ENCODE measurements at places on chromosomes 6 and 20. TPM values are rescaled to one million over a fixed set of nuclear protein-coding genes. Genes with fewer than 3 reads are reported as not detected.

DNA sequence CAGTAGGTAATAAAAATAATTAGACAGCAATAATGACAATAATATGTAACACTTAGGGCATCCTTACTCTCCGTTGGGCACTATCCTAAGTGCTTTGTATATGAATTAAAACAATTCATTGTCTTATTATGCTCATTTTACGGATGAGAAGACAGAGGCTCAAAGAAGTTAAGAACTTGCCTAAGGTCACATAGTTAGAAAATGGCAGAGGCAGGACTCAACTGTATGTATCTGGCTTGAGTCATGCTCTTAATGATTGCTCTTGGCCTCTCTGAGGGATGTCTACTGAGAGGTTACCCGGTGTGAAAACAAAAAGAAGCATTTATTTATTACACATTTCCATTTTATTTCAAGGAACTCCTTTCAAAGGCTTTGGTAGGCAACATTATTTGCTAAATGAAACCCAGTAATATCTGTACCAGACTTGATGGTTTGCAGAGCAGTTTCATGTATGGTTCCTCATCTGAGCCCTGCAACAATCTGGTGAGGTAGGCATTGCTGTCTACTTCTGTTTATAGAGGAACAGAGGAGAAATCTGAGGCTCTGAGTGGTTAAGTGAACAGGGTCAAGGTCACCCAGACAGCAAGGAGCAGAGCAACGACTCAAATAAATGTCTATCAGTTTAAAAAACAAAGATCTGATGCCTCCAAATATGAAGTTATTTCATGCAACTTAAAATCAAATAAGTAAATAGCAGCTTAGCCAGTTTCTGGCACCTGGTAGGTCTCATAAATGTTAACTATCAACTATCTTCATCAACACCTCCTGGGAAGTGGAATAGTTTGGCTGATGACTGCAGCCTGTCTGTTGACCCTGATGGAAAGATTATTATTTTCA lies 4.2 kb upstream of the PARD6B start:
- H3K4me3 ChIP-seq, result no peak overlapping the region
- H3K36me3 ChIP-seq, result no peaks in the 10 kb centered on the region
- peaks cover 36% of the 10 kb centered on the region for H3K4me1 ChIP-seq
- H3K27me3 ChIP-seq, result no peaks in the 10 kb centered on the region

DNA sequence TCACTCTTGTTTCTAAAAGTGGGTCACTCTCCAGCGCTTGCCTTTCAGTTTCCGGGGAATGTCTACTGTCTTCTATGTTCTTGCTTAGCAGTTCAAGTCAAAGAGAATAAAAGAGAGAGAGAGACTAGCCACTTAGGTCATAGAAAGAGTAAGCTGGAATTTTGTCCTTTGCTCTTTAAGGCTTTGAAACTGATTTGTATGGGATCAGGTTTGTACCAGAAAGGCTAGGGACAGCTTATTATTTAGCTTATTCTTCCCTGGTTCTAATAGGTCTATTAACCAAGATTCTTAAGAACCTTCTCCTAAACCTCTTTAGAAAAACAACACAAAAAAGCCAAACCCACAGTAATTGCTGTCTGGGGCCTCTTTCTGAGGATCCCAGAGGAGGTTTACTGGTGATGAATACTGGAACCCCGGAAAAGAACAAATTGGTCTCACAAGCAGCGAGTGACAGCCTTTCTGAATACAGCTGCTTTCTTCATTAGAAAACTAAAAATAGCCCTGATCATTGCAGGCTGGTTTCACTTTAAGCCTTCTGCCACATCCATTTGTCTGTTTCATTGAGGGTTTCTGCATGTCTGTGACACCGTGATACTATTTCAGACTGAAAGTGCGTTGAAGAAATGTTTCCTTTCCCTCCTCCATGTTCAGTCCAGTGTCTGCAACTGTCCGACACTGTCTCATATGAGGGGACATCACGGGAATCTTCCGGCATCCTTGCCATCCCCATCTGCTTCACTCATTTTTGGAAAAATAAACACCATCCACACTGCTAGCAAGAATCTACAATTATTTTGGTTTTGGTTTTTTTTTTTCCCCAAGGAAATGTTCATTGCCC lies 75.1 kb upstream of the ATXN1 start:
- no peaks in the 10 kb centered on the region for H3K4me1 ChIP-seq
- H3K27me3 ChIP-seq, result no peaks in the 10 kb centered on the region
- H3K27ac ChIP-seq, result peak overlapping the region; percentile 54
- no peak overlapping the region for H3K4me3 ChIP-seq

DNA sequence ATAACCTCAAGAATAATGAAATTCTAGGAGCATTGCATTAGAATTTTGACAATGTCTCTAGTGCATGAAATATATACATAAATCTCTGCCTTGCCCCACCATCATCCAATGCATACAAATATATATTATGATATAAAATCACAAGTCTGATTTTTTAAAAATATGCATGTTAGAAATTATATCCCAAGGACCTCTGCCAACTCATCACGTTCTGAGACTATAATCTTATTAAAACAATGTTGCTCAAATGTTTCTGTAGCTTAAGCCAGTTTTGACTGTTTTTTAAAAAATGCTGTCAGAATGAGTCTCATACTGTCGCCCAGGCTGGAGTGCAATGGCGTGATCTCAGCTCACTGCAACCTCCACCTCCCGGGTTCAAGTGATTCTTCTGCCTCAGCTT lies 287.0 kb upstream of the SOX4 start:
- no peaks in the 10 kb centered on the region for H3K36me3 ChIP-seq
- H3K4me3 ChIP-seq, result no peak overlapping the region
- H3K27me3 ChIP-seq, result no peaks in the 10 kb centered on the region
- no peak overlapping the region for H3K27ac ChIP-seq
- H3K4me1 ChIP-seq, result no peaks in the 10 kb centered on the region

DNA sequence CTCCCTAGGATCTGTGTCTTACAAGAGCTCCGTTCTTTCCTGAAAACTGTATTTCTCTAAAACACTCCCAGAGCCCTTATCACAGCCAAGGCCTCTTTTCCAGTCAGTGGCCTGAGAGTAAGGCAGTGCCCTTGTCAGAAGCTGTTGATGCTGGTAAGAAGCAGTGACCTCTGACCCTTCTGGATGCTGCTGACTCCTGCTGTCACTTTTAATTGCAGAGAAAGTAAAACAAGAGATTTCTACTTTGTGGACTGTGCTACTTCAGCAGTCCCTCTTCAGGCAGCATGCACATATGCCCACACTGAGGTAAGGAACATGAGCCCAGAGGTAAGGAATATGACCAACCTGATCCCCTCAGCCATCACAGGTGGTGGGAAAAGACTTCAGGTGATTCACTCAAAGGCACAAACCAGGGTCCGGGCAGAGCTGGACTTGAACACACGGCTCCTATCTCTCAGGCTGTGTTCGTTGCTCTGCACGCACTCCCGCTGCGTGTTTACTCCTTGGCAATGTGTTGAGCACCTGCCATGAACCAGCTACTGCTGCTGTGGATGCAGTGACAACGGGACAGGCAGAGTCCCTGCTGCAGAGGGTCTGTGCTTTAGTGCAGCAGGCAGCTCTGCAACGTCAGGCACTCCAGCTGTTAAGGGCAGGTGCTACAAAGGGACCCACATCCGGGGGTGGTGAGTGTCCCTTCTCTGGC lies 201.9 kb upstream of the CST7 start:
- H3K4me1 ChIP-seq, result no peaks in the 10 kb centered on the region
- no peak overlapping the region for H3K4me3 ChIP-seq
- H3K27me3 ChIP-seq, result no peaks in the 10 kb centered on the region
- DNase-seq, result no peak

DNA sequence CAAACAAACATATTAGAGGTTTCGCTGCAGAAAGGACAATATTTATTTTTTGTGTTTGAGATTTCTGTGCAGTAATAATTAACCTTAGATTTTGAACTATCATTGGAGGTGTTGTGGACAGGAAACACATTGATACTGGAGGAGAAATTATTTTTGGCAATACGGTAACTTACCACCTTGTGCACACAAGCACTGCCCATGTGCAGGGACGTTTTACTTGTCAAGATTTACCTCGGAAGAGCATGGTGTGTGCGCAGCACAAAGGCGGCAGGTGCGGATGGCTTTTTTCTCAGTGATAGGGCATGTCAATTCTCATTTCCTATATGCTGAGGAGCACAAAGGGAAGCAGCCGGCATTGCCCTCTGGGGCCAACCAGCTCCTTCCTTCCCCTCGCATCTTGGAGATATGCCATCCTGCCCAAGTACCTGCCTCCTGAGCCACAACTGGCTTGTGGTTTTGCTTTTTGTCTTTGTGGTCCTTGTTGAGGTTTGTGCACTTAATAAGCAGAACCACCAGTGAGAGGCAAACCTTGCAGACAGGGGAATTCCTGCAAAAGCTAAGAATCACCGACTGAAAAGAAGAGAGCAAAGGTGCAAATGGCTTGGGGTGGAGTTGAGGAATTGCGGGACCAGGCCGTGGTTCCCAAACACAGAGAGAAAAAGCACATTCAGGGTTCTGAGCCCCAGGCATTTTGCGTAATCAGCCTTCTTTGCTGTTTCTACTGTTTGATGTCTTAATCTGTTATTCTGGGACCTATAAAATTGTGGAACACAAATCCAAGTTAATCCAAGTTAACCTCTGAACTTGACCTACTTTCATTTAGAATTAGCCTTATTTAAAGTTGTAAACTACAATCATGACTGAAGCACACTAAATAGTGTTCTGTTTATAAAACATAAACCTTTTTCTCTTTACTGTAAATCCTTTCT lies 21.9 kb downstream of the SAMD5 start:
- H3K36me3 ChIP-seq, result no peaks in the 10 kb centered on the region
- no peak overlapping the region for H3K27ac ChIP-seq
- no peaks in the 10 kb centered on the region for H3K27me3 ChIP-seq

DNA sequence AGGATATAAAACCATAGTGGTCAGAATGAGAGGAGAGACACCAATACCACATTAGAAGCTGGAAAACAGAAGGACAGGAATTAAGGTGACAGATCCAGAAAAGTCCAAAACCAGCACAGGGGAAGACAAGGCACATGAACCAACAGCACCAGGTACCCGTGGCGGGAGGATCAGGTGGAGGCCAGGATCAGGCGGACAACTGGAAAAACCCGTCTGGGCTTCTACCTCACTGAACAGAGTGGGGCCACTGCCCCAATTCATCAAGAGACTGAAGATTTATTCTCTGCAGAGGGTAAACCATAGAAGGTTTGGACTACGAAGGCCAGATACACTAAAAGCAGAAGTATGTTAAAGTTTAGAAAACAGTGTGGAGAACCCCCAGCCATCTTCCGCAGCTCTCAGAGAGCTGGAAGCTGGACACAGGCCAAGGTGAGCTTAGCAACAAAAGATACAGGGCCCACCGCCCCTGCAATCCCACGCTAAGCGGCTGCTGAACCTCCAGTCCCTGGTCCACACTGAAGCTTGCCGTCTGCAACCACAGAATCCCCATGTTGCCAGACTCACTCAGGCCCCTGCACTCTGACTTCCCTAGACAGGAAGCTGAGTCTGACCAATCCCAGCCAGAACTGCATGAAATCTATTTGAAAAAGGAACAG lies 29.9 kb downstream of the ABHD12 start:
- H3K36me3 ChIP-seq, result no peaks in the 10 kb centered on the region
- no peak for DNase-seq
- H3K27me3 ChIP-seq, result no peaks in the 10 kb centered on the region
- H3K27ac ChIP-seq, result peak overlapping the region; percentile 45

DNA sequence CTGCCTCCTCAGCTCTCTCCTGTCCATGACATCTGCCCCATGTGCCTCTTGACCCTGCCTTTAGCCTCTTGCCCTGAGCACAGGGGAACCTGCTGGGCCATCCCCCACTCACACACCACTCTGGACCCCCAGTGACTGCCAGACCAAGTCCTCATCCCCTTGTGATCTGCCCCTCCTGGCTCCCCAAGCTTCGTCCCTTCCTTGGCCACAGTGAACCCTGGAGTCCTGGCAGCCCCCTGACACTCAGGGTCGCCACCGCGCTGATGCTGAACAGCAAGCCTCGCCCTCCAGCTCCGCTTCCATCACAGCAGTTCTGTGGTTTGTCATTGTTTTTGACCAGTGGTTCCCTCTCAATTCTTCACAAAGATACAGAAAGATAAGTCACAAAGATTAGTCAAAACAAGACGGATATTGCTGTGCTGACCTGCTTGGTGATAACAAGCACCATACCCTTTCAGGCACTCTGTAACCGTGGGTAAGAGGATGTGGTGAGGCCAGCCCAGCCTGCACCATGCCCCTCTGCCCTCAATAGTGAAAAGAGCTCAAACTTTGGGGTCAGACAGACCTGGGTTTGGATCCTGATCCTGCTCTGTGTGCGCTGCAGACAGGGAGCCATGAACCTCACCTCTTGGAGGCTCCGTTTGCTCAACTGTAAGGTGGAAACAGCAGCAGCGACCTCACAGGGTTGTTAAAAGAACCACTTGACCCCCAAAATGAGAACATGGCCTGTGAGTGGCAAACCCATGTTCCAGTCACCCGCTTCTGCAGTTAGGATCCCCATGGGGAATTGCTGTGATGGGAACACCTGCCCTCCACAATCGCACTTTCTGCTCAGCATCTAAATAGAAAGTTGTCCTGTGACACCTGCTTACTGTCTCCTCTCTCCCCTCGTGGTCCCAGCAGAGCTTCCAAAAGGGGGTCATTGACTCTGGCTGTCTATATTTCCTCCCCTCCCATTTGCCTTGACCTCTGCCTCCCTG lies 114.5 kb downstream of the TOX2 start:
- DNase-seq, result no peak
- no peak overlapping the region for H3K27ac ChIP-seq
- no peaks in the 10 kb centered on the region for H3K27me3 ChIP-seq
- H3K36me3 ChIP-seq, result no peaks in the 10 kb centered on the region
- H3K4me3 ChIP-seq, result no peak overlapping the region
- no peaks in the 10 kb centered on the region for H3K4me1 ChIP-seq

GRCh38 chr6:56050530-56051201 lies 175.3 kb upstream of the BMP5 start:
- no peaks in the 10 kb centered on the region for H3K36me3 ChIP-seq
- no peak overlapping the region for H3K4me3 ChIP-seq
- H3K27ac ChIP-seq, result no peak overlapping the region

DNA sequence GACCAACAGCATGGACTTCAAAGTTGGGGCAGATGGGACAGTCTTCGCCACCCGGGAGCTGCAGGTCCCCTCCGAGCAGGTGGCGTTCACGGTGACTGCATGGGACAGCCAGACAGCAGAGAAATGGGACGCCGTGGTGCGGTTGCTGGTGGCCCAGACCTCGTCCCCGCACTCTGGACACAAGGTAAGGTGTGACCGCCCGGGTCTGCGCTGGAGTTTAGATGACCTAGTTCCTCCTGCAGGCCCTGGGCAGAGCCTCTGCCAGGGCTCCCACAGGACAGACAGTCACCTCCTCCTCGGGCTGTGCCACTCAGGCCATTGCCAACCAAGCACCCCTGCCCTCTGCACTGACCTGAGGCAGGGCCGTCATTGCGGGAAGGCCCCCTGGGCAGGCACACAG lies 322.1 kb downstream of the TAF4 start:
- peaks cover 15% of the 10 kb centered on the region for H3K27me3 ChIP-seq
- no peaks in the 10 kb centered on the region for H3K4me1 ChIP-seq
- no peak for DNase-seq
- H3K36me3 ChIP-seq, result no peaks in the 10 kb centered on the region
- H3K27ac ChIP-seq, result no peak overlapping the region

GRCh38 chr6:156953479-156954146 lies 176.4 kb downstream of the ARID1B start:
- no peaks in the 10 kb centered on the region for H3K27me3 ChIP-seq
- H3K36me3 ChIP-seq, result no peaks in the 10 kb centered on the region
- no peak for DNase-seq
- no peak overlapping the region for H3K4me3 ChIP-seq

Gene TGM3
- not detected for polyA plus RNA-seq

Gene MYB
- 4.8 TPM for polyA plus RNA-seq

Gene TFAP2D
- polyA plus RNA-seq, result not detected
